ENCODE measurements at places on chromosomes 3 and 15.

- DNase-seq = peak; percentile 77
Observed at GRCh38 chr3:23019596-23020300, 183.4 kb upstream of the UBE2E2 start.

- DNase-seq = peak; percentile 51
Observed at GRCh38 chr3:151228666-151229040, 25.6 kb upstream of the GPR171 start.

- no peak for DNase-seq
Observed at GRCh38 chr3:59257506-59257905, 207.7 kb upstream of the CFAP20DC start.

DNA sequence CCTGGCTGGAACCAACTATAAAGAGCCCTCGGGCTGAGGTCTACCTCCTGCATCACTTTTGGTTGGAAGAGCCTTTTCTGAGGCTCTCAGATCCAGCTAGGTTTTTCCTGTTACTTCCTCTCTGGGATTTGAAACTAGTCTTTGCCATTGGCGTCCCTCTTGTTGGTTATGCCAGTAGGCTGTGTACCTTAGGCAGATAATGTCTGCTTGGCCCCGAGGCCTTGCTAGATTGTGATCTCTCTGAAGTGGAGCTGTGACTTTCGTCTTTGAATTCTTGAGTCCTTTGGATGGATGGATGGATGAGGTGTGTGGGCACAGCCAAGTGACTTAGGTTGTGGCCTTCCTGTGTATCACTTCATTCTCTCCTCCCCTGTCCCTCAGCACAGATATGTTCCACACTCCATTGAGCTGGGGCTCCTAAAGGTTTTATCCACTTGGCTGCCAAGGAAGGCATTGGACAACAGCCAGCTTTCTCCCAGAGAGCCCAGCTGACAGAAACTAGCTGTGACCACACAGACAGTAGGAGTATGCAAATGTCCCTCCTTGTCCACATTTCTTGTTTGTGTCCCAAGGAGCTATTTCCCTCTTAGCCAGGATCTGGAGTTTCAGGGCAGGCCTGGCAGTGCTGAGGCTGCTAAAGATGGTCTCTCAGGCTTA lies 7.9 kb upstream of the DNAJC17 start:
- no peak for DNase-seq

DNA sequence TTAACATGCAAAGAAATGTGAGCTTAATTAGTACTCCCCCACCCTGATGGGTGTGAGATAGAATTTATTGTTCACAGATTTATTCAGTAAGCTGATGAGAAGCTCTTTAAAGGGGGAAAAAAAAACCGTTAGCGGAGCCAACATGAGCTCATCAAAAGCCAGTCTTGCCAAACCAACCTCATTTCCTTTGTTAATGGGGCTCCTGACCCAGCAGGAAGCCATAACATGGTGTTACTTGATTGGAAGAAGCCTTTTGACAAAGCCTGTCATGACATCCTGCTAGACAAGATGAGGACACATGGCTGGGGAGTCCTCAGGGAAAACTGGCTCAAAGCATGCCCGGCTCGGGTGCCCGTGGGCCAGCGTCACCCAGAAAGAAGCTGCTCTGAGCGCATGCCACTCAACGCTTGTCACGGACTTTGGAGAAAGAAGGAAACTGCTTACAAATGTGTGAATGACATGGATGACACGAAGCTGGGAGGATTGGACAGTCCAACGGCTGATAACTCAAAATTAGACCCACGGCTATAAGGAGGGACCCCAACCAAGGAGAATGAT lies 64.6 kb downstream of the SLCO2A1 start:
- no peak for DNase-seq

DNA sequence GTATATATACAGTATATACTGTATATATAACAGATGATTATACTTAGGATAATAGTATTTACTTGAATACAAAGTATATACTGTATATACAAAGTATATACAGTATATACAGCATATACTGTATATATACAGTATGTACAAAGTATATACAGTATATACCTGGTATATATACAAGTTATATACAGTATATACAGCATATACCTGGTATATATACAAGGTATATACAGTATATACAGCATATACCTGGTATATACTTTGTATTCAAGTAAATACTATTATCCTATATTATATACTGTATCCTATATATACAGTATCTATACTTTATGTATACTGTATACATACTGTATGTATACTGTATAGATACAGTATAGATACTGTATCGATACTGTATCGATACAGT lies 14.6 kb upstream of the CPOX start:
- no peak for DNase-seq

- no peak for DNase-seq
Observed at GRCh38 chr3:54888162-54888561, 39.7 kb downstream of the LRTM1 start.

DNA sequence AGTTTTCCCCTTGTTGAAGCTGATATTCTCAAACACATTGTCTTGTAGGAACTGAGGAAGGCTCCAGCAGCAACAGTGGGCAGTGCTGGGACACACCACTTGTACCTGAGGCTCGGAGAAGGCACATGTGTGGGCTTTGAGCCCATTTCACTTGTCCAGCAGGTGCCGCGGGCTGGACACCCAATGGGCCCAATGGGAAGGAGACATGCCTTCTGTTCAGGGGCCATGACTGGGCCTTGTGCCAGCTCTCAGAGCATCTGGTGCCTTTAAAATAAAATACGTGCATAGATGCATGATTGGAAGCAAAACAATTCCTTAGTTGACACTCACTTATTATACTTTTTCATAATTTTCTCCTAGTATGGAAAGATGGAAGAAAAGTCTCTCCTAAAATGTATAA lies 334.2 kb downstream of the KLF13 start:
- DNase-seq = no peak

GRCh38 chr3:47579875-47580274 lies 1.2 kb upstream of the CSPG5 start:
- DNase-seq = no peak

GRCh38 chr3:12737833-12738232 lies 21.2 kb downstream of the TMEM40 start:
- DNase-seq = no peak

DNA sequence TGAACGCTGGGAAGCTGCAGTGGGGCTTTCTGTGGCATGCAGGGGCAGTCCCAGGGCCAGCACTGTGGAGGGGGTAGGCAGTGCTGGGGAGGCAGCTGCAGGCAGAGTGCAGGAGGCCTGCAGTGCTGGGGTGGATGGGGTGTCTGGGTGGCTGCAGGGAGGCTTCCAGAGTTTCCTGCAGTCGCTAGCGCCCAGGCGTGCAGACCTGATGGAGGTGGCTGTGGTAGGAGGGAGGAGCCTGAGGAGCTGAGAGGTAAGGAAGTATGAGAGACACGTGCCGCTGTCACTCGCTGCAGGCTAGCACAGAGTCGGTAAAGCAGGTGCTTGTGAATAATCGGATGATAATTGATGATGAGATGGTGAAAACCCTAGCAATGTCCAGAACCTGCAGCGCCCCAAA lies 16.3 kb downstream of the SYNM start:
- DNase-seq = no peak

DNA sequence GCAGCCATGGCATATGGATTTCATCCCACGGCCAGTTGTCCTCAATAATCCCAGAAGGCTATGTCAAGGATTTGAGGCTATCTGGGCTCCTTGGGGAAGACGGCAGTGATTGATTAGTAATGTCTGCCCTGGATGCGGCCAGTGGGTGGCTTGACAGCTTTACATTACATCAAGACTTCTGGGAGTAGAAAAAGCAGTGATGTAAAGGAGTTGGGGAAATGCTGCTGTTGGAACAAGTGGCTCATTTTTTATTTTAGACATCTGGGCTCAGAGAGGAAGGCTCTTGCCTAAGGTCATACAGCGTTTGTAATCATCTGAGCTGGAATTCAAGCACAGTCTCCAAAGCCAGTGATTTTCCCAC lies 94.1 kb downstream of the FLNB start:
- DNase-seq = no peak

GRCh38 chr15:68586274-68586961 lies 7.6 kb downstream of the CORO2B start:
- peak; percentile 92 for DNase-seq

- DNase-seq = no peak
Observed at GRCh38 chr3:105144837-105145236, 221.9 kb upstream of the ALCAM start.

DNA sequence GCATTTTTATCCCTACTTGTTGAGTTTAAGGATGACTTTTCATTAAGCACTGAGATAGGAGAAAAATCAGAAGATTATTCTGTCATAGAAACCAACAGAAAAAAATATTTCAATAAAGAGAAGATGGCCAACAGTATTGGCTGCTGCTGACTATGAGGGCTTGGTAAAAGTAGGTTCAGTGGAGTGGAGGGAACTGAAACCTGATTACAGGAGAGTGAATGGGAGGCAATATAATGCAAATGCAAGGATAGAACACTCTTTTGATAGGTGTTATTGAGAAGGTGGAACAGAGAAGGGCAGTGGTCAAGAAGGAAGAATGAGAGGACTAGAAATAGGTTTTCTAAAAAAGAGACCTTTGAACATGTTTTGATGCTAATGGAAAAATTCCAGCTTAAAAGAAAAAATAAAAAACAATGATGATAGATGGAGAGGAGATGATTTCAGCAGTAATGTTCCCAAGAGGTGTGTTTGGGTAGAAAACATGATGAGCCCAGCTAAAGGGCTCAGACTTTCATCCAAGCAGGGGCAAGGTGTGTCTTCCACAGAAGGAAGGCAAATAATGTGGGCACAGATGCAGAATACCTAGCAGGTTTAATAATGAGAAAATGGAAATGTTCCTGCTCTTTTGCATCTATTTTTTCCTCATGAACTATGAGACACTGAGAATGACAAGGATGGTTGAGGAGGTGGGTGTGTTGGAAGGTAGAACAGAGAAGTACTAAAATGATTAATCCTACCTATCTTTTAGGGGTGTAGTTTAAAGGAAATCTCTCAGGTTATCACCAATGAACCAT lies 397.9 kb upstream of the GOLIM4 start:
- no peak for DNase-seq

- no peak for DNase-seq
Observed at GRCh38 chr15:42387603-42388002, 28.3 kb downstream of the CAPN3 start.

DNA sequence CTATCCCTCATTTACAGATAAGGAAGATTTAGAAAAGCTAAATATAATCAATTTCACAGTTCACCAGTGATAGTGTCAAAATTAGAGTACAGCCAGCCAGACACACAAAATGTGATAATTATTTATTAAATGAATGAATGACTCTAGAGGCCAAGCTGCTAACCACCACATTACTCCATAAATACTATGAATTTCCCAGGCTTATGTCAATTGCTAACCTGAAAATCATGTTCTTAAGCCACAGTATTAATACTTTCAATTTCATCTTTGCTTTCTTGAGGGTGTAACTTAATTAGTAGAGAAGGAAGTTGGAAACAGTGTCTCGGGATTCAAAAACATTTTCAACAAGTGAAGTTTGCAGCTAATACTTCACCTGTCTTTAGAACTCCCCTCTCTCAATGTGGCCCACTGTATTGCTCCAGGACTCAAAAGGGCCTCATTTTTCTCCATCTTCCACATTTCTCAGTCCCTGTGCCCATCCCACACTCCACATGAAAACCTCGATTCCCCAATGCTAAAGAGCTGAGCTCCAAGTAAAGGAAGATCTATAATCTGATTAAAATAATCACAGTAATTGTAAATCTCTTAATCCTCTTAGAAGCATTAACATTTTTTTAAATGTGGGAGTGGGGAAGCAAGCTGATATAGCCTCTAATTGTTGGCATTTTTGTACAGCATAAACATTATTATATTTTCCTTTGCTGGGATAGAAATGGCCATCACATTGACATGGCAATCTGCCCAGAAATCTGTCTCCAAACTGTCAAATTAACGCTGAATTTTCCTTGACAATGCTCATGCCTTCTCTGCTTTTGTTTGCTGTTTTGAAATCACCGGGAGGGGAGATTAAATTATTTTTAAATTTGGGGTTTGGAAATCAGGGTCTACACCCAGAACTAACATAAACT lies 765.1 kb downstream of the ROBO1 start:
- no peak for DNase-seq

DNA sequence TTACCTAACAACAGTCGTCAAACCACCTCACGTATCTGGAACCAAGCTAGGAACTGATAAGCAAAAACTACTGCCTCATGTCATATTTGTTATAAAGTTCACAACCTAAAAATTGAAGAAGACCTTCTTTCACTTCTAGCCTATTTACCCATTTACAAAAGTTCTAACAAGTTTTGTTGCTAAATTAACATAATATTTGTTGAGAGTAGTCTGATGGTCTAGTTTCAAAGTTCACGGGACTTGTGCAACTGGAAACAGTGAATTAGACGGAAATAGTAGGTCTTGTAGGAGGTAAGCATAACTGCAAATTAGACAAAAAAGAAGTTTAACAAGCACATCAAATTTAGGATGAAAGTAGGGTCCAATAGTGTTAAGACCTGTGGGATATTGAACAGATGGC lies 51.9 kb downstream of the CCR4 start:
- no peak for DNase-seq

DNA sequence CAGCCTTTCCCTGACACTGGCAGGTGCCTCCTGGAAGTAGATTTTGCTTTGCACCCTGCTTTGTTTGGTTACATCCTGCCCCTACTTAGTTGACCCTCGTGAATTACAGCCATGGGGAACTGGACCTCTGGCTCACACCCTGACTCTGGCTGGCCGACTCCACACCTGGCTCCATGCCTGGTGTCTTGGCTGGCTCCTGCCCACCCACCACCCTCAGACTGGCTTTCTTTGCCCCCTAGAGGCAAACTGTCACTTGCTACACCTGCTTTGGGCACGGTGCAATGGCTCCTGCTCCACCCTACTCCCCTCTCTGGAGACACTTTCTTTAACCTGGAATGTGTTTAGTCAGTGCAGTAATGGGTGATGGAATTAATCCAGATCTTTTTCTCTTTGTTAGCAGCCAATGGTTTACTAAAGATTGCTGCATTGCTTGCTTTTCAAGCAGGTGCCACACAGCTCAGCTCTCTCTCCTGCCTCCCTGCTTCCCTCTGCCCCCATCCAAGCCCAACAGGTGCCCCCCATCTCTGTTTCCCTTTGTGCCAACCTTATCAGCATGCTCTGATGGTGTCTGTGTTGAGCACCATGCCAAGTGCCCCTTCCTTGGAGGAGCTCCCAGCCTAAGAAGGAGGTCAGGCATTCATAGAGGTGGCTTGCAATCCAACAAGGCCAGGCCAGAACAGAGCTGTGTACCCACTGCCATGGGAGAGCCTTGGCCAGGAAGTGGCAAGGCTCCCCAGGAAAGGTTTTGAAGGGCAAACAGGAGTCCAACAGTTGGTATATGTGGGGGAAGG lies 38.4 kb downstream of the RASGRF1 start:
- no peak for DNase-seq

GRCh38 chr3:175554801-175555200 lies 695.7 kb downstream of the NAALADL2 start:
- no peak for DNase-seq

DNA sequence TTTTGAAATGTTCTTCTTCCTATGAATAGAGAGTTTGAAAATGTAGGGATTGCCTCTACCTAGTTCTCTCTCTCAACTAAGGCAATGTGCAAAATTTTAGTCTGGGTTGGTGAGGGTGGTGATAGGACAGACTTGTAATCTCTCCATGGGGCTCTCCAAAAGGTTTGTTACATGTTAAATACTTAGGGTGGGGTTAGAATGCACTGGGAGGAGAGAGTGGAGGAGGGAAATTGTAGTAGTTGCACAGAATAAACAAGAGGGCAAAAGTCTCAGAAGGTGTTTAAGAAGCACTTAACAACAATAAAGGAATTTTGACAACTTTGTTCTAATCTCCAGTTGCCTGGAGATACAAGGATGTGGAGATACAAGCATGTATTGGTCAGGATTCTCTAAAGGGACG lies 230.4 kb downstream of the NECTIN3 start:
- DNase-seq = no peak

Measured in EL (cell line).